ENCODE measurements at places on chromosomes 5 and 9.
A peak's percentile ranks its signal among the peaks of the same experiment; 100 is the strongest.

- DNase-seq: peak; percentile 69
Measured at GRCh38 chr9:129624168-129624759, 1.7 kb upstream of the NTMT1 start.

- DNase-seq: no peak
Measured at GRCh38 chr9:77180056-77180455, 2.7 kb downstream of the VPS13A start.

DNA sequence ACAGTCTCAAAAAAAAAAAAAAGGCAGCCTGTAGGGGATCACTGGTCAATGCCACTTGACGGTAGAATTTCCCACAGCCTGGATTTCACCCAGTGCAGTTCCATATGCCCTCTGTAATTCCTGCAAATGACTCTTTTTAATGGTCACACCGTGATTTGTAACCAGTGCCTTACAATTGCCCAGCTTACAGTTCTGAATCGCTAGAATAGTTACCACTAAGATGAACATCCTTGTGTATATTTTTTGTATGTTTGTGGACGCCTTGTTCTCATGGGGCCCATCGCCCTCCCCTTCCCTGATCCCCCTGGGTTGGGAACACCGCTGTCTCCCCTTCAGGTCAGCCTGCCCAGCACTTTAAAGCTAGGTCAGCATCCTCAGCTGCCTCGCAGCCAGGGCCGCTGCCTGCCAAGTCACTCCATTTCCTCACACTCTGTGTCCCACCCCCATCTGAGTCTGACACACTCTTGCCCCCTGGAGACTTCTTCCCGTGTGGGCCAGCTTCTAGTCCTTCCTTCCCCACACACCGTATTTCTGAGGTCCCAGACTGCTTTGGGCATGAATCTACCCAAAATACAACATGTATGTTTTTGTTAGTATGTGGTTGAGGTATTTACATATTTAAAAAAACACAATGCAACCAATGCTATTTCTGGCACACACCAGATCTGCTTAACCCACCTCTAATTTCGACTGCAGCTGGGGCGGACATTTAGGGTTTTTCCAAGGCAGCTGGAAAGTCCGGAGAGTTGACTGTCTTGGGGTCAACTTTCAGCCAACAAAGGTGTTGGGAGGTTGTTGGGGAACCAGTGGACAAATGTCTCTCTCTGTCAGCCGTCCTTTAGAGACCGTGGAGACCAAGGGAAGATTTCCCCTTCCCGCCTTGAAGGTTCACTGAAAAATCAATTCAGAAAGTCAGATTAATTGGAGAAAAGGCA lies 120.5 kb upstream of the NEK6 start:
- DNase-seq: no peak

- no peak for DNase-seq
Measured at GRCh38 chr9:124013309-124014210, 2.0 kb downstream of the LHX2 start.

DNA sequence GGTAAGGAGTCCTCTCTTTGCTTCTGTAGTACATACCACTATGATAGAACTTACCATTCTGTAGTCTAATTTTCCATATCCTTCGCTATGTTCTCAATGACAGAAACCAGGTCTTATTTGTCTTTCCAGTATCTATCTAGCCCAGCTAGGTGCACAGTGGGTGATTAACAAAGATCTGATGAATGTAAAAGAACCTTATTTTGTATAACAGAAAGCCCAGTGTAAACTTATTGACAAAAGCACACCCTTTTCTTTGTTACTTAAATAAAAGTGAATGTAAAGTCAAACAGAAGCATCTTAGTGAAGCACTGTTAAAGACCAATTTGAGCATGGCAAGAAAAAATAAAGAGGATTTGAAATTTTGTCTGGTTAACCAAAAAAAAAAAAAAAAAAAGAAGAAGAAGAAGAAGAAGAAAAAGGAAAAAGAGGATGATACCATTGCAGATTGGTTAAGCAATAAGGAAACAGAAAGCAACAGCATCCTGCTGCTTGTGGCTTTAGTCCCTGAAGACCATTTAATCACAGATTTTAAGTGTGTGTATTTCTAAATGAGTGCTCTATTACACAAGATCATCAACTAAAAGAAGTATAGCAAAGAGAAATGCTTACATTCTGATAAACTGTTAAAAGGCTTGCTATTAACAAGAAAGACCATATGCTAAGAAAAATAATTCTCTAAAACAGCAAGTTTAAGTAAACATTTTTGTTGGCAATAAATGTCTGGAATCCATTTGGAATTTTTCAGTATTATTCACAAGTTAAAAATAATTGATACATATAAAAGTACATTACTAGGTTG lies 21.2 kb downstream of the MEGF9 start:
- no peak for DNase-seq

DNA sequence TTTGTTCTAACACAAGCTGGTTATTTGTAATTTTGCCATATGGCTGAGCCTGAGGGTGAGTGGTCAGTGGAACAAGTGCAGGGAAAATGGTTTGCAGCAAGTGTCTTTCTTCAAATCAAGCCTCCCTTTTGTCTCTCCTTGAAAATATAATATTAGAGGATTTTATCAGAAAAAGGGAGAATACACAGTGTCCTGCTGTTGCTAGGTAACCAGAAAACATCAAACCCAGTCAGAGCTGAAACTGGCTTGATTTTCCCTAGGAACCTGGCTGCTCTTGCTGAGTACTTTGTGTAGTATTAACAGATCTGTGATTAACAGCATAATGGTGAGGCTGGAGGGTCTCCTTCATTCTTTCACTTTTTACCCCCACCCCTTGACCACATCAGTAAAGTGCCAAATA lies 314.0 kb downstream of the ARHGEF28 start:
- DNase-seq: no peak

GRCh38 chr9:37667706-37668105 lies 17.0 kb downstream of the FRMPD1 start:
- no peak for DNase-seq

GRCh38 chr5:117681431-117682254 lies 1107.0 kb upstream of the SEMA6A start:
- no peak for DNase-seq

- no peak for DNase-seq
Measured at GRCh38 chr9:82608487-82608886, 454.5 kb downstream of the RASEF start.

GRCh38 chr9:72576087-72576486 lies 54.7 kb downstream of the TMC1 start:
- no peak for DNase-seq

GRCh38 chr5:125595095-125595494 lies 828.1 kb upstream of the GRAMD2B start:
- DNase-seq: no peak

DNA sequence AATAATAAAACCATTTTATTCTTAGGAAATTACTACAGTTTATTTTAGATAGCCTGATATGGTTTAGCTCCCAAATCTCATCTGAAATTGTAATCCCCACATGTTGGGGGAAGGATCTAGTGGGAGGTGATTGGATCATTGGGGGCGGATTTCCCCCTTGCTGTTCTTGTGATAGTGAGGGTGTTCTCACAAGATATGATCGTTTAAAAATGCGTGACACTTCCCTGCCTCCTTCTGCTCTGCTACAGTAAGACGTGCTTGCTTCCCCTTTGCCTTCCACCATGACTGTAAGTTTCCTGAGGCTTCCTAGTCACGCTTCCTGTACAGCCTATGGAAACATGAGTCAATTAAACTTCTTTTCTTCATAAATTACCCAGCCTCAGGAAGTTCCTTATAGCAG lies 122.4 kb upstream of the FGF10 start:
- no peak for DNase-seq

DNA sequence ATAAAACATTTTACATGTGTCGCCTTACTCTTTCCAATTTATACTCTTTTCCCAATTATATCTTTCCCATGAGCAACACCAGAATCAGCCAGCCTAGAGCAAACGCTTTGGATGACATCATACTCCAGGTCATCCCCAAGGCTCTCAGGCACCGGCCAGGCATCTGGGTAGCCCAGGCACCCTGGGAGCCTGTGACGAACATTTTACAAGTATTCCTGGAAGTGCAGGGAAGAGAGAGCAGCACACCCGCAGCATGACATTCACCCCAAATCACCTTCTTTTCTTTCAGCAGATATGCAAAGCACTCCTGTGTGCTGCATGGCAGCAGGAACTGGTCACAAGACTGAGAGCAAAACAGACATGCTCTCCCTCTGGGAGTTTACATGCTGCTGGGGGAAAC lies 75.7 kb upstream of the SMIM23 start:
- no peak for DNase-seq

GRCh38 chr9:2583308-2584013 lies 38.1 kb upstream of the VLDLR start:
- no peak for DNase-seq

DNA sequence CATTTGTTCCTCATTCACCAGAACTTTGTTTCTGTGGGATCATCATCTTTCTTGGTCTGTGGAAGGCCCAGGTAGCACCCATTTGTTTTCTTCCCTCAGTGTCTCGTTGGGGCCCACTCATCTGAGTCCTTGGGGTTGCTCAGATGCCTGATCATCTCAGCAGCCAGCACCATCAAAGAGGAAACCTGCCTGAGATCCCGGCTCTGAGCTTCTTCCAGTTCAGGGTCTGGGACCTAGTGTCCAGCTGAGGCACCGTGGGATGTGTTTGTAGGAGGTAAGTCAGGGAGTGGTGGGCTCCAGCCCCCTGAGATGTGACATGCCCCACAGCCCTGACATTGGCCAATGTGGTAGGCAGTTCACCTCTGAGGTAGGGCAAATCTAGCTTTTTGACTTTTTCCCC lies 9.4 kb upstream of the CD180 start:
- no peak for DNase-seq

- DNase-seq: no peak
Measured at GRCh38 chr5:9474219-9475002, 71.5 kb downstream of the SEMA5A start.

DNA sequence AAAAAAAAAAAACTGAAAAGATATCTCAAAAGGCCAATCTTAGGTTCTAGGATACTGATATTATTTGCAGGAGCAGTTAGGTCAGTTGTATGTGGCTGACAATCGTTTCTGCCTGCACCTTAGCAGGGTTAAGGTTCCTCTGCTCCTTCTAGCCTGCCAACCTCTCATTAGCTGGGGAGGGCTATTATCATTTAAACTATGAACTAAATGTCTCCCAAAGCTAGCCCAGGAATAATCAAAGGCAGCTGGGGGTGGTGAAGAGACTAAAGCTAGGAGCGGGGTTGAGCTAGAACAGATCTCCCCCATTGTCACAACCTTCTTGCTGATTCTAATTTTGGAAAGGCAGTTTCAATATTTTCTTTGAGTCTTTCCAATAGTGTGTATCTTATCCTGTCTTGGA lies 99.9 kb downstream of the ICE1 start:
- no peak for DNase-seq

DNA sequence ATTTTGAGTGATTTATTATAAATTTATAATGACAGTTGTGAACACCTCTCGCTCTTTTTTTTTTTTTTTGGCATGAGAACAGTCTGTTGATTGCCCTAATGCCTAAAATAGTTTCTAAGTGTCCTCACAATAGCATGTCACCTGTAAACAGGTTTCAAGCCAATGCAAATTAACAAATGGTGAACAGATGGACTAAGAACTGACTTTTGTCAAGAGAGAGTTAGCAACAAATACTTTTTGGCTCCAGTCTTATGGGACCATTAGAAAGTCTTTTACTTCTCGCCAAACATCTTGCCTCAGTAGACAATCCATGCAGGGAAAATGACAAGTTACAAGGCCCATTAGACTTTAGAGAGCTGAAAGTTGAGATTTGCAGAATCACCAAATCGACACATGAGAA lies 67.8 kb downstream of the MED27 start:
- DNase-seq: no peak

GRCh38 chr5:130141659-130142320 lies 237.5 kb downstream of the CHSY3 start:
- DNase-seq: no peak

- DNase-seq: no peak
Measured at GRCh38 chr5:41967401-41967800, 42.3 kb downstream of the FBXO4 start.

- DNase-seq: no peak
Measured at GRCh38 chr9:2802494-2802921, 41.4 kb downstream of the PUM3 start.

GRCh38 chr5:165258197-165258771 lies 1752.9 kb downstream of the MAT2B start:
- DNase-seq: no peak

GRCh38 chr5:167105941-167106340 lies 1185.5 kb upstream of the WWC1 start:
- DNase-seq: no peak

GRCh38 chr5:166810721-166811120 lies 1480.7 kb upstream of the WWC1 start:
- no peak for DNase-seq

- DNase-seq: no peak
Measured at GRCh38 chr5:79716839-79717238, 27.2 kb downstream of the CMYA5 start.

- no peak for DNase-seq
Measured at GRCh38 chr5:146818822-146819221, 59.7 kb downstream of the PPP2R2B start.

GRCh38 chr9:91206806-91207205 lies 154.9 kb downstream of the AUH start:
- DNase-seq: no peak

GRCh38 chr5:109888989-109889388 lies 199.3 kb downstream of the MAN2A1 start:
- no peak for DNase-seq

GRCh38 chr5:7642029-7642428 lies 208.9 kb downstream of the CFAP90 start:
- no peak for DNase-seq

DNA sequence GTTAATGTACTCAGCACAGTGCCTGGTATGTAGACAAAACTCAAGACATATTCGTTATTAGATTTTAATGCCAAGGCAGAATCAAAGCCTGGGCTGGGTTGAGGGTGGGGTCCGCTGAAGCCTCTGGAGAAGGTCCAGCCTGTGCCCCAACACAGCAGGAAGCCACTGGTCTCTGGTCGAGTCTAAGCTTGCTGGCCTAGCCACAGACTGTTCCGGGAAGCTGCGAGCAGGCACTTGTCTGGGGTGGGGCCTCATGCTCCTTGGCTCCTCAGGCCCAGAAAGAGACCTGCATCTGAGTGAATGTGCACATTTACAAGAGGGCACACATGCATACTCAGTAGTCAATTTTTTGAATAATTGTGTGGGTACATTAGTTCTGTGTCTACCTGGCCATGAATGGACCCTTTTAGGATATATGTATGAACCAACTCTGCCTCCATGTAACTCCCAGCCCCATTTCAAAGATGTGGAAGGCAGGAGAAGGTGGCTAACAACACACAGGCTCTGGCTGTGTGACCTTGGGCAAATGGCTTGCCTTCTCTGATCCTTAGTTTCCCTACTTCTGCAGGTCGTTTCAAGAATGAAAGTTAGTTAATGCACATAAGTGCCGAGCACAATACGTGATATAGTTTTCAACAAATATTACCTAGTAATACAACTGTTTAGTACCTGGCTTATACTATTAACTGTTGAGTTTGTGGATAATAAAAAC lies 18.3 kb downstream of the FAT2 start:
- no peak for DNase-seq

- no peak for DNase-seq
Measured at GRCh38 chr9:121563881-121564460, 64.3 kb upstream of the GGTA1 start.

- no peak for DNase-seq
Measured at GRCh38 chr9:78575081-78575480, 278.2 kb downstream of the PSAT1 start.
